ENCODE measurements at places on chromosomes 12 and 14.

DNA sequence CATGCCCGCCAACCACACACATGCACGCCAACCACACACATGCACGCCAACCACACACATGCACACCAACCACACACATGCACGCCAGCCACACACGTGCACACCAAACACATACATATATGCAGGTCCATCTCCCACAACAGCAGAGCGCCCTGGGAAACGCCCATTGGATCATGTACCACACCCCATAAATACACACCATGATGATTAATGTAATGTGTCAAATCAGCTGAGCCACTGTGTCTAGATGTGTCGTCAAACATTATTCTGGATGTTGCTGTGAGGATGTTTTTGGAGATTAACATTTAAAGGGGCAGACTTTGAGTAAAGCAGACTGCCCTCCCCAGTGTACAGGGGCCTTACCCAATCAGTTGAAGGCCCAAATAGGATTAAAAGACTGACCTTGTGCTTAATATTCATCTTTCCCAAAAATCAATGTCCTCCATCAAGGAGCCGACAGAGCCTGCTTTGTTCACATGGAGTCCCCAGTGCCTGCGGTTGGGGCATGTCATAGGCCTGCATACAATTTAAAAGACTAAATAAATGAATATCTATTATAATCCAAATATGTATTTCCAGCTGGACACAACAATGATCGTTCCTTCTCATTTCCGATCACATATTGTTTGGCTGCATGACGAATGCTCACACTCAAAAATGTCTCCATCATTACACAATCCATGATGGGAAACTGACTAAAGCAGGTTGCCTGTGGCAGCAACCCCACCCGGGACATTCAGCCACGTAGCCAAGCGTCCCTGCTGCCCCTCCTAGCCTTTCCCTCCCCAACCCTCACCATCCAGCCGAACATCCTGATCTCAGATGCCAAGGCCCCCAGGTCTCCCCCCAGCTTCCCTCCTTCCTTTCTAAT lies 23.2 kb upstream of the BDKRB2 start:
- no peak for DNase-seq

- no peak for DNase-seq
Observed at GRCh38 chr12:116855744-116856470, 25.3 kb downstream of the HRK start.

DNA sequence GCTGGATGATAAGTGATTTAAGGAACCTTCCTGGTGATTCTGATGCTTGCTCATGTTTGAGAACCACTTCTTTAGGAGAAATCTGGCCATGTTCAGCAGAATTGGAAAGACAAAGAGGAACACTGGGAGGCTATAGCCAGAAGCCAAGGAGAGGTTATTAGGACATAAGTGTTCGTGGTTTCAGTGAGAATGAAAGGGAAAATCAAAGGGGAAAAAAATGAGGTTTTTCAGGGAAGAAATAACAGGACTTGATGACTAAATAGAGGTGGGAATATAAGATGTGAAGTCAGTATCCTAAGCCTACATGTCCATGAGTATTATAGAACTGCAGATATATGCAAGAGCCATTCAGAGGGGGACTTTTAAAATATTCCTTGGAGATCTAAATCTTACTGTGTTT lies 95.6 kb downstream of the DAAM1 start:
- no peak for DNase-seq

GRCh38 chr12:116053479-116054200 lies 223.9 kb downstream of the MED13L start:
- peak; percentile 24 for DNase-seq

DNA sequence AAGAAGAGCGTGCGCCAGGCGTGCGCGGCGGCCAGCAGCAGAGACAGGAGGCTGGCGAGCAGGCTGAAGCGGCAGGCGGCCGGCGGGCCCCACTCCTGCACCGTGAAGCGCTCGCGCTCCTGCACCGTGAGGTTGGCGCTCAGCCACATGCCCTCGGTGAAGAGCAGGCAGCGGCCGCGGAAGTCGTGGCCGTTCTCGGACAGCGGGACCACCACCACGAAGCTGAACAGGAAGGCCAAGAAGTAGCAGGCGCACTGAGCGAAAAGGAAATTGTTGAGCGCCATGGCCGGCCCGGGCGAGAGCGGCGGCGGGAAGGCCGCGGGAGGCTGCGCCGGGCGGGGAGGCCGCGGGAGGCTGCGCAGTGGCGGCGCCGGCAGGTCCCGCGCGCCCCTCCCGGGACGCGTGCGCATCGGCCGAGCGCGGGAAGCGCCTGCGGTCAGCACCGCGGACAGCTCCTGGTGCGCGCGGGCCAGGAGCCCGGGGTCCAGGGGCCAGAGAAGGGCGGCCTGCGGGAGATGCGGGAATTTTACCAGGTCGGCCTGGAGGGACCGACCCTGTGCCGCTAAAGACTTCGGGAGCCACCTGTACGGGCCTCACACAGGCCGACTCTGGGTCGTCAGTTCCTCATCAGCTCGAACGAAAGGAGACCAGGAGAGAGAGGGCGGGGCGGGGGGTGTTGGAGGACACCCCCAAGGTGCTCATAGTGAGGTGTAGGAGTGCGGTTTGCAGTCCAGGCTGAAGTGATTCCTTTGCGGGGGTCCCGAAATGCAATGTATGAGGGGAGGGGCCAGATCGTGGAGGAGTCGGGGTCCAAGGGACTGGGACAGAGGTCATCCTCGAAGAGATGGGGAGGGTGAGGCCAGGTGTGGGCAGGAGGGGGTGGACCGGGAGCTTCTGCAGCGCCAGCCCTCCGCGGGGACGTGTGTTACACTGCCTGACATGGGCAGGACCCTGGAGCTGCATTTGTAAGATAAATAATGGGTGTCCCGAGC lies at the start of gene TMEM179:
Gene TMEM179, minus strand, starts transcription at position 315 of the 992 bp plus-strand sequence. Its CDS starts 31 bp downstream, at position 284.
- DNase-seq = peak; percentile 60

- DNase-seq = no peak
Observed at GRCh38 chr12:11922361-11922760, 148.4 kb upstream of the BCL2L14 start.

DNA sequence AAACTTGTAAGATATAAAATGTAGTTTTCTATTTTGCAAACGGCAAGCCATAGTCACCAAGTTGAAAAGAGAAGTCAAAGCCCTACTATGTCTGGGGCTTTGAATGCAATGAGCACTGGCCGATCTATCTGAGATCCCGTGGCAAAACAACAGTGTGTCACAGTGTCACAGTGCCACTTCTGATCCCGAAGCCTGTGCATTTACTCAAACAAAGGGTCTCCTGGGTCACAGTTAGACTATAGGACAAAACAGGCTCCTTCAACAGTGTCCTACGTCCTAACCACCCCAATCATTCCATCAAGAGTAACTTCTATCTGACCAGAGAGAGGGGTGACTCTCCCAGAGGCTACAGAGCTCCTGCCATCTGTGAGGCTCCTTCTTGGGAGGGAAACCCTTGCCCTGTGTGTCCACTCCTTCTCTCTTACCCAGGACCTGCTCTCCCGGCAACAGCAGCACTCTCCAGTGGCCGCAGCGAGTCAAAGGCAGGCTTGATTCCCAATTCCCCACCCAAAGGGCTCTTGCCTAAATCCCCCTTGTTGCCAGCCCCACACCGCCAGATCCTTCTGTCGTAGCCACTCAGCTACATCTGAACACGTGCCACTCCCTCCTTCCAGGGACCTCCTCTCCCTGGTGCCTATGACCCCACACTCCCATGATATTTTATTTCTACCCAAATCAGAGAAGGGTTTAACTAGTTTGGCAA lies 14.0 kb upstream of the SELPLG start:
- no peak for DNase-seq

DNA sequence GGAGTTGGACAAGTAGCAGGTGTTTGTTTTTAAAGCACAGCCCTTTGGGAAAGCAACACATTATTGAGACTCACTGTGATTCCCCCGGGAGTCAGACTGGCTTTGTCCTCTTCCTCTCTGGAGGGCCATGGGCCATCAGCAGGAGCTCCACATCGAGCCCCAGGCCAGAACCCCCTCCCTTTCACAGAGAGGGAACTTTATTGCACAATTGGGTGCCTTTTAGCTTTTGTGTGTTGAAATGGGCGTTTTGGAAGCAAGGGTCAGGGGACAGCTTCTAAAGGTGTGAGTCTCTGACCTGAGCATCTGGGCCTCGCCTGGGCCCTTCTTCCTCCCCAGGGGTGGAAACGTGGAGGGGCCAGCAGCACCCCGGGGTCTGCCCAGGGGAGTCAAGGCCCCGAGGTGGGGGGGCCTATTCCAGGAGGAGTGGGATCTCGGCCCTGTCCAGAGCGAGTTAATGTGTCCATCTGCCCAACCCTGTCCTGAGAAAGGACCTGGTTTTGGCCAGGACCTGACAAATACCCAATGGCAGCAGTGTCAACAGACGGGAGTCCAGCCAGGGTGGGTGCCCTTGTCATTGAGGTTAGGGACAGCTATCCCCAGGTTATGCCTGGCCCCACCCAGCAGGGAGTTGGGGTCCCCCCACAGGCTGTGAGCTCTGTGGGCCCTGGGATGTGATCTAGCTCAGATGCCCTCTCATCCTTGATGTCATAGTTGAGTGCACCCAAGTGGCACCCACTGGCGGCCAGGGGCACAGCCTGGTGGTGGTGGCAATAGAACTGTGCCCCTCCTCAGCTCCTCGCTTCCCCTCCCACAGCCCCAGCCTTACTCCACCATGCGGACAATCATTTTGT lies 37.1 kb downstream of the SLC8B1 start:
- DNase-seq = no peak

- DNase-seq = no peak
Observed at GRCh38 chr12:26976687-26977086, 37.5 kb downstream of the TM7SF3 start.

- DNase-seq = no peak
Observed at GRCh38 chr14:68692216-68692615, 100.7 kb downstream of the ZFP36L1 start.

- DNase-seq = no peak
Observed at GRCh38 chr14:61149896-61150295, 131.2 kb downstream of the TMEM30B start.

DNA sequence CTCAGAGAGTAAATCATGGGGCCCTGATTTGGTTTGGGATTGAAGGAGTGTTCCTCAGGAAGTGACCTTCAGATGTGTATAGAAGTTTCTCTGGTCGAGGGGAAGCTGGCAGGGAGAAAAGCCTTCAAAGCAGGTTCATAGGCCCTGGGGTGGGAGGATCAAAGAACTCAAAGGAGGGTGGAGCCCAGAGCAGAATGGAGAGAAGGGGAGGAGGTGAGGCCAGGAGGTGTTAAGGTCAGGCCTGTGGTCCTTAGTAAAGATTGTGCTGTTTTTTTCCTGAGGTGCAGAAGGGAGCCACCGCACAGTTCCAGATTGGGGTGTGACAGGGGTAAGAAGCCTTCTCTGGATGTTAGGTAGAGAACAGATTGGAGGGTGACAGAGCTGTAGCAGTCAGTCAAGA lies 9.7 kb upstream of the CFAP251 start:
- no peak for DNase-seq

GRCh38 chr12:94694732-94695131 lies 44.4 kb upstream of the TMCC3 start:
- DNase-seq = no peak

GRCh38 chr12:14771651-14772137 lies 31.6 kb downstream of the WBP11 start:
- DNase-seq = no peak

GRCh38 chr12:53306826-53307225 lies 7.3 kb downstream of the MYG1 start:
- no peak for DNase-seq

DNA sequence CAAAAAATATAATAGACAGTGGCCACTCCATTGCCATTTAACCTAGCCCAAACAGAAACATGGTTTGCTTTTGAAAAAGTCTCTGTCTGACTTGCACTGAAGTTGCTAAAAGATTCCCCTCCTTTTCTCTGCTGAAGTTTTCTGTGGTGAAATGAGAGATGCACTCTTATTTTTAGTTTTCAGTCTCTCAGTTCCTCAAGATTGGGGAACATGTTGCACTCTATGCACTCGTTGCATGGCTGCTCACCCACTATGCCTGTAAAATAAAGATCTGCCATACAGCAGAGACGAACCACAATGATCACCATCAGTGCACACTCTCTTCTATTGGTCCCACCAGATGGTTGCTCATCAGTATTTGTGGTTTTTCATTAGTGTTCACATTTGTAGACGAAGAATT lies 13.1 kb upstream of the DAAM1 start:
- no peak for DNase-seq

DNA sequence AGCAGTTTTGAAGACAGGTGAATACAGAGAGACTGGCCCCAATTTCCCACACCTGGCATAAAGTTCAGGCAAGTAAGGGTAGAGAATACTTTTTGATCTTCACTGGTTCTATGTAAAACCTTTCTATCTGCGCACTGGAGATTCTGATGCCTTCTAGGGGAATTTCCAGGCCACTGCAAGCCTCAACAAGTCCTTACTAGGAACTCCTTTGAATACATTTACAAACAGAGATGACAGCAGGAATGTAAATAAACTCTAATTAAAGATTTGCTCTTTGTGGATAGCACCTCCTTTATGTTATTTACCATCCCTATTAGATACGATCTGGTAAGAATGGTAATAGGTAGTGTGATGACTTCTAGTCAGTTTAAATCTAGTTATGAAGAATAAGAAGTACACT lies 69.2 kb downstream of the NTN4 start:
- DNase-seq = no peak

- DNase-seq = no peak
Observed at GRCh38 chr14:32629236-32629635, 300.1 kb downstream of the AKAP6 start.

DNA sequence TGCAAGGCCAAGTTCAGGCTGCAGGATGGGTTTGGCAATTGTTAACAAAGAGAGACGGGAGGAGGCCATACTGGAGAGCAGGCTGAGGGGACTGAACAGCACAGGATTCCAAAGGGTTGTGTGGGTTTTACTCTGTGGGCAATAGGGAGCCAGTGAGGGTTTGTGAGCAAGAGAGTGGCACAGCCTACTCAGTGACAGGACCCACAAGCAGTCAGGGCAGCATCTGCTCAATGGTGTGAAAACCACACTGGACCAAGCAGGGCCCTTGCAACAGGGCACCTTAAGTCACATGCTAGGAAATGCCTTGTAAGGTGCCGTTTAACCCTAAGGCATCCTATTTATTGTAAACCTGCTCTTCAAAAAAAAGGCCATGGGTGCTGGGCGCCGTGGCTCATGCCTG lies 22.0 kb downstream of the SYNE3 start:
- DNase-seq = no peak

- DNase-seq = no peak
Observed at GRCh38 chr14:24057271-24057670, 5.5 kb downstream of the CARMIL3 start.

GRCh38 chr12:74489543-74489942 lies 48.1 kb upstream of the ATXN7L3B start:
- DNase-seq = no peak

GRCh38 chr14:77299771-77300170 lies 20.9 kb downstream of the POMT2 start:
- DNase-seq = no peak

DNA sequence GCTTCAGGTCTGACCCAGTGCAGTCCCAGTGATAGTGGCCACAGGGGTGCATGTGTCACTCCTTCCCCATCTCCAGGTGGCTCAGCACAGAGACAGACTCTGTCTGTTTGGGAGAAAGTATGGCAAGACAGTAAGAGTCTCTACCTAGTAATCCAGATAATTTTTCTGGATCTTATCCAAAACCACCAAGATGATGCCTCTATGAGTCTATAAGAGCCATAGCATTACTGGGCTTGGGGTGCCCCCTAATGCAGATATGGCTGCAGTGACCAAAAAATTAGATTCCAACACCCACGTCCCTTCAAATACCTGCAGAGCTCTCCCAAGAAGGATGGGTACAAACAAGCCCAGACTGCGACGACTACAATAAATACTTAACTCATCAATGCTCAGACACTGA lies 123.8 kb downstream of the GRIP1 start:
- no peak for DNase-seq

- DNase-seq = peak; percentile 38
Observed at GRCh38 chr14:32939254-32940065, 781 bp downstream of the NPAS3 start.

Measured in dorsolateral prefrontal cortex (tissue), 122 donors.